Dermis blood vessel endothelial cell (primary cell): ENCODE measurements at places on chromosomes 4 and X. TPM values are rescaled to one million over a fixed set of nuclear protein-coding genes. Genes with fewer than 3 reads are reported as not detected.

Gene PIR
- total RNA-seq, result 135 and 165 TPM in 2 replicates

Gene TSPAN5
- total RNA-seq, result 78.3 and 138 TPM in 2 replicates

Gene FAM47A
- total RNA-seq, result not detected in 2 replicates

Gene NXF2B
- not detected in 2 replicates for total RNA-seq

Gene MAGEB1
- total RNA-seq, result not detected in 2 replicates

Gene GLRA2
- total RNA-seq, result not detected in 2 replicates

Gene RAI2
- total RNA-seq, result 2.2 and 2.4 TPM in 2 replicates

Gene NDST3
- 6.5 and 6.9 TPM in 2 replicates for total RNA-seq

Gene TCEAL6
- not detected in 2 replicates for total RNA-seq

Gene BEX5
- total RNA-seq, result 0.17 TPM in 1 of 2 replicates, not detected in the other

Gene RNF150
- 0.17 and 0.23 TPM in 2 replicates for total RNA-seq

Gene STK26
- 2.1 and 2.9 TPM in 2 replicates for total RNA-seq

Gene KCNIP4
- total RNA-seq, result not detected in 2 replicates
